Stimulated activated CD4-positive, alpha-beta T cell treated with anti-CD3 and anti-CD28 coated beads, Interleukin-15, amount 100 ng/mL, for 48 hours (primary cell): ENCODE measurements at places on chromosomes 2 and 18.

- DNase-seq = no peak
These were observed 89.4 kb upstream of the TACR1 start for GRCh38 chr2:75288760-75289159.

GRCh38 chr2:98489971-98490962 lies 45.6 kb downstream of the INPP4A start:
- DNase-seq = no peak

DNA sequence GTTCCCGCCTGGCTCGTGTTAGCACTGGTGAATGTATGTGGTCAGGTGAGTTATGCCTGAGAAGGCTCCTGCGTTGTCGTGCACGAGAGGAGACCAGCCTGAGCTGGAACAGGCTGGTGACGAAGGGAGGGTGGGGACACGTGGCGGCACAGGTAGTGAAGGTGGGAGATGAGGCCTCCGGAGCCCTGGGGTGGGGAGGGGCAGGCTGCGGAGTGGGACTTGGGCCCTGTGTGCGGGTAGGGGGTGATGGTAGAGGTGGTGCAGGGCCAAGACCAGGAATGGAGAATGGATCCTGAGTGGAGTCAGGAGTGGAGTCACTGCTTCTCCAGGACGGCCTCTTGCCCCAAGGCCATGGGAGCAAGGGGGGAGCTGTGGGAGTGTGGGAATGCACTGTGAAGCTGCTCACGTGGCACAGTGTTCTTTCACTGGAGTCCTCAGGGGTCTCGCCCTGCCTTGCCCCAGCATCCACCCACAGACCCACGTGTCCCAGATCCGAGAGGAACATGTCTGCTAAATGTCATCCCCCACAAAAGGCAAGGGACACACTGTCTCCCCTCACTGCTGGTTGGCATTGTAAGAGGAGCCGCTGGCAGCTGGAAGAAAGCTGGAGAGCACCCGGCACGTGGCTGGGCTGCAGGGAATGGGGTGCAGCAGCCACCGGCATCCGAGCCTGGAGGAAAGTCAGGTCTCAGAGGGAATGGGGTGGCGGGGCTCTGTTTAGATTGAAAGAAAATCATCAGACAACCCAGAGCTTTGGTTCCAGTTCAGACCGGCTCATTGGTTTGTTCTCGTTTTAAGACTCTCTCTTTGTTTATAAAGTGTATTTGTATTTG lies 63.7 kb downstream of the CYP26B1 start:
- no peak for DNase-seq

DNA sequence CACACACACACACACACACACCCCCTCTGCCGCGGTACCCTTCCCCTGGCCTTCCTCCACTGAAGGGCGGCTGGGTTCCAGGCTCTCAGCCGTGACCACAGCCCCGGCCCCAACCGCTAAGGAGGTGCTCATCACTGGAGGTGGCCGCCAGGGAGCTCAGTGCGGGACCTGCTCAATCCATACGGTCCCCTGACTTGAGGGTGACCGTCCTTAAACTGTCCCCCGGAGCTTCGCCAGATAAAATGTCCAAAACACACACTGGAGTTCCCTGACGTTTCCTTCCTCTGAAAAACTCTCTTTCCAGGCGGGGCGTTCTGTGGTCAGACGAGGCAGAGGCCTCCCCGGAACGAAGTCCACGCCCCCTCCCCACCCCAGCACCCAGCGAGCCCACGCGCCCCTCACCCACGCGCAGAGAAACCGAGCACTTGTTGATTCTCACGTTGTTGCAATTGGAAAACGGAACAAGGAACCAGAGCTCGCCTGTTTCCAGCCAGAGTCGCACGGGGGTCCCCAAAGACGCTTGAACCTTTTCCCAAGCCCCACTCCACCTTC lies 1.4 kb downstream of the MBP start:
- DNase-seq = no peak

DNA sequence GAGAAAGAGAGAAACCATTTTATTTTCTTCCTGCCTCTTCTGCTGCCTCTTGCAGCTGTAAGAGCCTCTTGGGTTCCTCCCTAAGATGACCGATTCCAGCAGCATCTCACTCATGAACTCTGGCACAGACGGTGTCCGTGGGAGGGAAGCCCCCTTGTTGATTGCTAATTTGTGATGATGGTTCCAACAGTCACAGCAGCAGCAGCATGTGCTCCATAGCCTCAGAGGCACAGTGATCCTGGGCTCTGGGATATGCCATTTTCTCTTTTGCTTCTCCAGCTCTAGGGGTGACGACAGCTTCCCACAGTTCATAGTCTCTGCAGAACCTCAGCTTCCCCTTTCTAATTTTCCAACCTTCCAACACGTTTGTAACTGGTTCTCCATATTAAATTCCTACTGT lies 324.2 kb upstream of the HS6ST1 start:
- no peak for DNase-seq

- no peak for DNase-seq
These were observed 72.9 kb downstream of the XRCC5 start for GRCh38 chr2:216181953-216182461.

GRCh38 chr2:15259356-15259756 lies 301.8 kb downstream of the NBAS start:
- DNase-seq = no peak

DNA sequence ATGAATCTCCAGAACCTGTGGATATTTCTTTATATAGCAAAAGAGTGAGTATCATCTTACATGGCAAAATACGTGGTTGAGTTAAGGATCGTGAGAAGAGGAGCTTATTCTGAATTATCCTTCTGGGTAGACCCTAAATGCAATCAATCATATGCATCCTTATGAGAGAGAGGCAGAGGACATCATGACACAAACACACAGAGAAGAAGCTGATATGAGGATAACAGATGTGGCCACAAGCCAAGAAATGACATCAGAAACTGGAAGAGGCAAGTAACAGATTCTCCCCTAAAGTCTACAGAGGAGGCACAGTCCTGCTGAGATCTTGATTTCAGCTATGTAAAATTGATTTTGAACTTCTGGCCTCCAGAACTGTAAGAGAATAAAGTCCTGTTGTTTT lies 730.2 kb upstream of the ZNF804A start:
- no peak for DNase-seq

GRCh38 chr2:191724015-191724414 lies 46.1 kb downstream of the NABP1 start:
- DNase-seq = no peak

DNA sequence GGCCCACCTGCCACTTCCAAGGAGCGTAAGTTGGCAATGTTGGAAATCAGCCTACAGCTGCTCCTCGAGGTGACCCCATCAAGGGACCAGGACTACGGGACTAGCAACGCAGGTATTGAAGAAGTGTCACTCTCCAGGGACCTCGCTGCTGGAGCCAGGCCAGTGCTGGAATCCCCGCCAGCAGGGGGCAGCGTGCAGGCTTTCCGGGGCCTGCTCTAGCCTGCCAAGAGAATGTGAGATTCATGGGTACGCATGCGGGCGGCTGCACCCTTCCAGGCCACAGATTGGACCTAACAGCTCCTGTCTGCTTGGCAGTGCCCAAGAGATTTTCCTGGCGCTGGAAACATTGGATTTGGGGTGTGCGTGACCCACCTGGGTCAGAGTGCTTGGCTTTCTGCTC lies 182.8 kb upstream of the RAB12 start:
- DNase-seq = peak; percentile 18

DNA sequence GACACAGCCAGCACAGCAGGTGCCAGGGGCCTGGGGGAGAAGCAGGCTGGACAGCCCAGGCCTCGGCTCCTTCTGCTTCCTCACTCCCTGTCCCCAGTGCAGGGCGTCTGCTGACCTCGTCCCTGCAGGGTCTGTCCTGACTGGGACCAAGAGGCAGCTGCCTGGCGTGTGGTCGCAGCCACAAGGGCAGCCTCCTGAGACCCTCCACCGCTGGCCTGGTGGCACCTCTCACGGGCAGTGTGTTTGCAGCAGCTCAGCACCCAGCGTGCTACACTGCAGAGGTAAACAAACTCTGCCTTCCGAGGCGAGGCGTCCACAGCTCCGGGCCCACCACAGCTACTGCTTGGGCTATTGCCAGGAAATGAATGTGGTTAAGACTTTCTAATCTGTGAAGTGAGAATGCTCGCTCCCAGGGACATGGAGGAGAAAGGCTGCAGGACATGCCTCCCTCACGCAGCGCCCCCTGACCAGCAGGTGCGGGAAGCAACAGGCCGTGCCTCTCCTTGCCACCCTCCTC lies 46.1 kb upstream of the HPCAL1 start:
- no peak for DNase-seq

- no peak for DNase-seq
These were observed 35.9 kb downstream of the ZFP36L2 start for GRCh38 chr2:43190311-43191052.

- no peak for DNase-seq
These were observed 396.5 kb upstream of the SALL3 start for GRCh38 chr18:78582898-78583738.

DNA sequence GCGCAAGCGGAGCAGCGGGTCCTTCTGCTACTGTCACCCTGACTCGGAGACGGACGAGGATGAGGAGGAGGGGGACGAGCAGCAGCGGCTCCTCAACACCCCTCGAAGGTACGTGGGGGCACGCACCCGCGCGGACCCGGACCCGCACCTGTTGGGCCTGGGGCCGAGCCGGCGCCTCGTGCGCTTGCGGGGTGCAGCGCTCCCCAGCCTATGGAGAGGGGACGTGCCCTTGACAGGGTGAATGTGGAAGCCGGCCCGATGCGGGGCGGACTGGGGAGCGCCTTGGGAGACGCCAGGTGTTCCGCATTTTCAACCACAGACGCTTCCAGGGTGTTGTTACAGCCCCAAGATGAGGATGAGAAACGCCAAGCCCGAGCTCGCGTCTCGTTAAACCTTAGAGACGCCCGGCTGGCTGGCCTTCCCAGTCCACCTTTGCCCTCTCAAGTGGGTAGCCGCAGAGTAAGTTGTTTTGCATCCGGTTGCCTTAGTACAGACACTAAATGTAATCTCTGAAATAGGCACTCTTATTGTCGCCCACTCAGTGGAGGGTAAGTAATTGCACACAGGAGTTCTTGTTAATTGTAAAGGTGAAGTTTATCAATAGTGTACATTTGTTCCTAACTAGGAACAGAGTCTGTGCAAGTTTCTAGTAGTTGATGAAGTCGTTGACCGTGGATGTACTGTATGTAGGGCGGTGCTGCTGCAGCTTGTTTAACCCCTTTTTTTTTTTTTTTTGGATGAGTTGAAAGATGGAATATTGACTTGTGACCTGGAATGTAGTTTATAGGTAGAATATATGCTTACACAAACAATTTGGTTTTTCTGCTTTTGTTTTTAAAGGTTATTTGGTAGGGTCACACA lies 815 bp downstream of the GMCL1 start:
- no peak for DNase-seq
